ENCODE measurements at places on chromosomes 4 and X. TPM values are rescaled to one million over a fixed set of nuclear protein-coding genes. Genes with fewer than 3 reads are reported as not detected.

- no peak for DNase-seq
- no peaks in the 10 kb centered on the region for H3K4me1 ChIP-seq
- no peak overlapping the region for H3K4me3 ChIP-seq
- H3K27me3 ChIP-seq = no peaks in the 10 kb centered on the region
- H3K27ac ChIP-seq = no peak overlapping the region
These were observed 1179.7 kb upstream of the ADGRL3 start for GRCh38 chr4:60020389-60020788.

GRCh38 chr4:113607998-113608397 lies 153.5 kb downstream of the CAMK2D start:
- H3K27ac ChIP-seq = no peak overlapping the region
- no peak for DNase-seq
- H3K4me1 ChIP-seq = peaks cover 25% of the 10 kb centered on the region
- no peak overlapping the region for H3K4me3 ChIP-seq
- H3K36me3 ChIP-seq = peaks cover 58% of the 10 kb centered on the region

- DNase-seq = no peak
- peaks cover 16% of the 10 kb centered on the region for H3K27me3 ChIP-seq
- no peak overlapping the region for H3K27ac ChIP-seq
- H3K4me3 ChIP-seq = no peak overlapping the region
These were observed 94.5 kb downstream of the ANXA3 start for GRCh38 chr4:78645853-78646757.

DNA sequence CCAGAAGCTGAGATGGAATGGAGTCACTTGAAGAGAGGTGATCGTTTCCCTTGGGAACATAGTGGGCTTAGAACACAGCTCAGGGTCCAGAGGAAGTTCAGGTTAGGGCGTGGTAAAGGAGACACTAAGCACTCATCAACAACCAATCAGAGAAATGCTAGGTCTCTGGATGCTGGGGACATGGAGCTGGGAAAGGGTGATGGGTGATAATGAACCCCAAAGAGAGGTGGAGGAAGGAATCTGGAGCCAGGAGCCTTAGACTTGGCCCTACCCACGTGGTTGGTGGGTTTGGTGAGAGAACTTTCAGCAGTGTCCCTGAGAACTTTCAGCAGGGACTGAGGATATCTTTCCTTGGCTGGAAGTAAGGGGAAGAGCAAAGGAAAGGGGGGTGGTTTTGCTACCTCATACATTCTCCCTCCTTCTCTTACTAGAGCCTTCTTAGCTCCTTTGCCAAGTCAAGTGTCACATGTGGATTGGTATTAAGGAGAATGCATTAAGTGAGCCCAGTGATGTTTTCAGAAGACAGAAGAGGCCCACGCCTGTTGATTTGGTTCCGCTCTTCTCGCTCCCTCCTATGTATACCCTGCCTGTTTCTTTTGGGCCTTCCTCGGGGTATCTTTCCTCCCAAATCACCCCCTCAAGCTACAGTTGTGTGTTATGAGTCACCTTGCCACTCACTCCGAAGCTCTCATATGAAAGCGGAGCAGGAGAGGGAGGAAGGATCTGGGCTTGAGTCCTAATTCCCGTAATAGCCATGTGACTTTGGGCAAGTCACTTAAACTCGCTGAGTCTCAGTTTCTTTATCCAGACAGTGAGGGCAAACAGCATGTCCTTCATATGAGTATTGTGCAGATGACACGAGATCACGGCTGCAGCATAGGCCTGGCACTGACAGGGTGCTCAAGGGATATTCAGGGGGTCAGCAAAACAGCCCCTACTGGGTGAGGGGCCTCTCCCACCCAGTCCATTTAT lies 63.1 kb downstream of the TSC22D3 start:
- peak overlapping the region; percentile 84 for H3K27ac ChIP-seq
- H3K4me3 ChIP-seq = peak overlapping the region; percentile 21
- peaks cover 29% of the 10 kb centered on the region for H3K36me3 ChIP-seq

DNA sequence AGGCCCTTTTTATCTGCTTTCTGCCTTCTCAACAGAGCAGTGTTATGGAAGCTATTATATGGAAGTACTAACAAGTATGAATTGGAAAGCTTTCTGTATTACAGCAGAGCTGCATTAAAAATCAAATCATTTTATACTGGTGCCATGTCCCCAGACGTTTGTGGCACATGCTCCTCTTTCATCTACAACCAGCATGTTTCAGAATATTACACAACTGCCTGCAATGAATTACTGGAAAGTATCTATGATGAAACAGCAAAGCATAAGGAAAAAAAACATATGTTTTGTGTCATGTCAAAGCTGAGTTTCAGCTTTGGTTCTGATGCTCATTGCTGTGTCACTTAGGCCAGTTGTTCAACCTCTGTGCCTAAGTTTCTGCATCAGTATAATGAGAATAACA lies 576.8 kb downstream of the GBA3 start:
- no peak overlapping the region for H3K27ac ChIP-seq
- no peak for DNase-seq
- peaks cover 2% of the 10 kb centered on the region for H3K27me3 ChIP-seq
- no peaks in the 10 kb centered on the region for H3K36me3 ChIP-seq

GRCh38 chr4:184510401-184510800 lies 36.1 kb upstream of the IRF2 start:
- peaks cover 48% of the 10 kb centered on the region for H3K4me1 ChIP-seq
- no peak overlapping the region for H3K27ac ChIP-seq
- no peak for DNase-seq
- no peak overlapping the region for H3K4me3 ChIP-seq

GRCh38 chr4:124105212-124105611 lies 607.3 kb downstream of the ANKRD50 start:
- no peak for DNase-seq
- no peaks in the 10 kb centered on the region for H3K4me1 ChIP-seq
- no peaks in the 10 kb centered on the region for H3K27me3 ChIP-seq
- H3K4me3 ChIP-seq = no peak overlapping the region
- H3K27ac ChIP-seq = no peak overlapping the region
- H3K36me3 ChIP-seq = no peaks in the 10 kb centered on the region

DNA sequence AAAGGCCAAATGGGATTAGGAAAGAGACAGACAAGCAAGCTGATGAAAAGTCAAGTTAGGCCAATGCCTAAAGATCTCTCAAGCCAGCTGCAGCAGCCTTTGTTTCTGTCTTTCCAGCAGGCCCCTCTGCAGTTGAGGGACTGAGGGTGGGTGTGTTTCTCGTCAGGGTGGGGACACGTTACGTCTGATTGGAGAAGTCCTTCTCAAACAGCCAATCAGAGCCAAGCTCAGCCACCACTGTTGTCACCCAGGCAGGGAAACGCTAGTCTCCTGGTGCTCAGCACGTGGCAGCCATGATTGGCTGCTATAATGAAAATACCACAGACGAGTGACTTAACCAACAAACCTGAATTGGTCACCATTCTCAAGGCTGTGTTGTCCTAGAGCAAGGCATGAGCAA lies 177.1 kb upstream of the LCORL start:
- no peaks in the 10 kb centered on the region for H3K4me1 ChIP-seq
- H3K27ac ChIP-seq = no peak overlapping the region
- H3K27me3 ChIP-seq = no peaks in the 10 kb centered on the region
- no peaks in the 10 kb centered on the region for H3K36me3 ChIP-seq

- no peaks in the 10 kb centered on the region for H3K36me3 ChIP-seq
- H3K4me1 ChIP-seq = peaks cover 2% of the 10 kb centered on the region
- H3K4me3 ChIP-seq = no peak overlapping the region
- DNase-seq = no peak
These were observed 178.8 kb downstream of the SNCA start for GRCh38 chr4:89657931-89658700.

DNA sequence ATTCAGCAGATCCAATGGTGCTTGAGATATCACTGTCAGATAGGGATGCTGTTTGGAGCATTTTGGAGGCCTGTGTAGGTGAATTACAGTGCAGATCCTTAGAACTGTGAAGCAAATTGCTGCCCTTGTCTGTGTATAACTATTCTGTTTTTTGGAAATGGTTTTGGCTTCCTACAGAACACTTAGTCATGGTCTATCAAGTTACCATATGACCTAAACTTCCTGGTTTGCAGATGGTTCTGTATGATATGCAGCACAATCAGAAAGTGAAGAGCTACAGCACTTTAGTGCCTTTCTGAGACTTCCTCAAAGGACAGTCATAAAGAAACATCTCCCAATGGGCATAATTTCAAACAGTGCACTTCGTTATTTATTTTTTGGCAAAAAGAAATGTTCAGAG lies 688.6 kb downstream of the SH3BGRL start:
- no peaks in the 10 kb centered on the region for H3K4me1 ChIP-seq
- no peak for DNase-seq
- no peak overlapping the region for H3K4me3 ChIP-seq
- H3K36me3 ChIP-seq = no peaks in the 10 kb centered on the region
- H3K27me3 ChIP-seq = no peaks in the 10 kb centered on the region
- no peak overlapping the region for H3K27ac ChIP-seq

GRCh38 chrX:149365061-149365460 lies 140.0 kb downstream of the IDS start:
- H3K27ac ChIP-seq = no peak overlapping the region
- peaks cover 2% of the 10 kb centered on the region for H3K27me3 ChIP-seq
- H3K36me3 ChIP-seq = no peaks in the 10 kb centered on the region
- H3K4me3 ChIP-seq = no peak overlapping the region
- no peak for DNase-seq
- H3K4me1 ChIP-seq = no peaks in the 10 kb centered on the region

GRCh38 chrX:18647621-18648020 lies 24.3 kb downstream of the RS1 start:
- no peak overlapping the region for H3K27ac ChIP-seq
- H3K36me3 ChIP-seq = no peaks in the 10 kb centered on the region
- no peaks in the 10 kb centered on the region for H3K4me1 ChIP-seq
- no peak for DNase-seq

DNA sequence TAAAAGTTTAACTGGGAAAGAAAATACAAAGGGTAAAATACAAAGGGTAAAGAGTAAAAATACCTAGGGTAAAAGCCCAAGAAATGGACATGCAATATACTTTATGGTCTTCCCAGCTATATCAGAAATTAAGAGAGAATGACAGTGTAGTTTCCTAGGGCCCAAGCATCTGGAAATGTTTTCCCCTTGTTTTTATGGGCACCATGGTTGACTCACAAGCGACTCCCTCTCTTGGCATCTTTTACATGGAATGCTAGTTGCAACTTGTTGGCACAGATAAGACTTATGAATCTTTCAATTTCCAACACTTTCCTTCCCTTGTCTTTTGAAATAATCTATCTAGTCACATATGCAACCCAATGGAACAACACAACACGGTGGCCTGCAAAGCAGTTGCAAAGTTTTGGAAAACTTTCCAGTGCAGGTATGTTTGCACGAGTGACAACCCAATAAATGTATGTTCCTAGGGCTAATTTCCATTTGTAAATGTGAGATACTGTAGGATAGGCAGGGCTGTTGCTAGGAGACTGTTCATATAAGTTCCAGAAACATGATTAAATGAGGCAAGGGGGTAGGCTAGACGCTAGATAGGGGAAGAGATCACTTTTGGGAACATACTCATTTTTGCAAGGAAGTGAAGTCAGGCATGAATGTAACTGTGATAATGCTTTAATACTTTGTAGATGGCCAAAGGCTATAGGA lies 36.4 kb upstream of the CWH43 start:
- H3K4me1 ChIP-seq = no peaks in the 10 kb centered on the region
- peaks cover 3% of the 10 kb centered on the region for H3K27me3 ChIP-seq
- H3K27ac ChIP-seq = no peak overlapping the region
- H3K4me3 ChIP-seq = no peak overlapping the region
- no peak for DNase-seq
- no peaks in the 10 kb centered on the region for H3K36me3 ChIP-seq

DNA sequence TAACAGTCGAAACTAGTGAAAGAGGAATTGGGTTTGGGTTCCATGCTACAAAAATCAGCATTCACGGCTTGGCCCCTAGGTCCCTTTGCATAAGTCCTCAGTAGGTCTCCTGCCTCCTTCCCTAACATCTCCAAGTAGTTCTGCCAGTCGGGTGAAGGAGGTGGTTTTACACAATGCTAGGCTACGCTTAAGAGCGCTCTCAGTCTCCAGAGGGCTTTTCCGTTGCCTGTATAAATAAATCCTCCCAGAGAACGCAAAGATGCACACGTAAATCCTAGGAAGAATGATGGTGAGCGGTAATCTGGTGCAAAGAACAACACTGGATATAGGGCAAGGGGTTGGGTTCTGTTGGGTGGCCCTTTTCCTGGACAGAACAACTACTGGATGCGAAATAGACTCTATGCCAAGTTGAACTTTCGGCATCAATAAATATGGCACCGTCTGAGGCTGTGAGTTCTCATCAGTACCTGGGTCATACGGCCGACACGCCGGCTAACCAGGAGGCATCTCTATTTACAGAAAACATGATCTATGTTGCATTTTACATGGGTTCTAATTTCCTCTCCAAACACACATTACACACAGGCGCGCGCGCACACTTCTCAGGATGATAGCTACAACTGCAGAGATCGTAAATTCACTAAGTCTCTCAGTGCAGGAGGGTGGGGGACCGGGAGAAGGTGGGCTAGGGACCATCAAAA lies 1.3 kb downstream of the CAMK2D start:
- peaks cover 40% of the 10 kb centered on the region for H3K36me3 ChIP-seq
- H3K27ac ChIP-seq = peak overlapping the region; percentile 92
- no peaks in the 10 kb centered on the region for H3K27me3 ChIP-seq
- peak; percentile 13 for DNase-seq

DNA sequence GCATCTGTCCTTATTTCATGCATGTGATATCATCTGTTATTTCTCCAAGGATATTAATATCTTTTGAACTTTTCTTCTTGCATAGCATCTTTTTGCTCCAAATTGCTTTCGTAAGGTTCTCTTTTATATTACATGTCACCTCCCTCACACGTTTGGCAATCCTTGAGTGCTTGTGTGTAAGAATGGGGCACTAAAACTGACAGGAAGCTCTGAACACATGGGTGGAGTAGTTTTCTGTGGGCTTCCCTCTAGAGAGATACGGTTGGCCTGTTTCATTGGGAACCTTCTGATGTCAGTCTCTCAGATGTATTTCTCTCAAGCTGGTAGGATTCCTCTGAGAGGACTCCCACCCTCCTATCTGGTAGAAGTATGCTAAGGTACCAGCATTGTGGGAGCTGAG lies 223.0 kb downstream of the MID1 start:
- no peaks in the 10 kb centered on the region for H3K36me3 ChIP-seq
- H3K27me3 ChIP-seq = no peaks in the 10 kb centered on the region
- H3K27ac ChIP-seq = no peak overlapping the region
- H3K4me3 ChIP-seq = no peak overlapping the region

GRCh38 chr4:16187455-16187854 lies 38.8 kb downstream of the TAPT1 start:
- no peaks in the 10 kb centered on the region for H3K4me1 ChIP-seq
- no peaks in the 10 kb centered on the region for H3K27me3 ChIP-seq

DNA sequence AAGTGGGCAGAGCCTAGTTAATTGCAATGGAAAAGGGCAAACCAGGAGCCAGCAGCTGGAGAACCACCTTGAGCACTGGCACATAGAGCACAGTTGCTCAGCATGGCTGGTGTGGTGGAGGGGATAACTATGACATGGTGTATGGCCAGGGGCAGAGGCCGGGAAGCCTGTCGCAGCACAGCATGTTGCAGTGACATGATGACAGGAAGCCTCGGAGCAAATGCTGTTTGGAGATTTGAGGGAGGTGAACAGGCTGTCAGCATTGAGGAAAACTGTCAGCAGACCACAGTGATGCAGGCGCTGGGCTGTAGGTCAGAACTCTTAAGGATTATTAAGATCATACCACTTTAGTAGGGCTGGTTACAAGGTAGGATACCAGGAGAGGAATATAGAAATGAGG lies 228.7 kb downstream of the CBR4 start:
- DNase-seq = no peak
- no peak overlapping the region for H3K4me3 ChIP-seq
- no peaks in the 10 kb centered on the region for H3K4me1 ChIP-seq
- H3K36me3 ChIP-seq = no peaks in the 10 kb centered on the region
- peaks cover 12% of the 10 kb centered on the region for H3K27me3 ChIP-seq
- H3K27ac ChIP-seq = no peak overlapping the region

DMD gene
- 1.0 TPM for total RNA-seq

GRIA2 gene
- not detected for total RNA-seq

MAGEA12 gene
- total RNA-seq = not detected

SMIM31 gene
- total RNA-seq = not detected

SPRY1 gene
- total RNA-seq = 61.8 TPM

TRIM61 gene
- 2.7 TPM for total RNA-seq

NEXMIF gene
- total RNA-seq = 0.71 TPM

All from activated T-helper 2 cell treated with anti-CD3 and anti-CD28 coated beads, Interferon-gamma antibody, Interleukin-2, Interleukin-4, amounts not matched to agents 10 μg/mL and 5 μg/mL and 100 μg/mL, durations not matched to agents 14 hours and 24 hours and 36 hours (primary cell).